CD4-positive, alpha-beta memory T cell (primary cell): ENCODE measurements at places on chromosomes 7 and 10. TPM values are rescaled to one million over a fixed set of nuclear protein-coding genes. Genes with fewer than 3 reads are reported as not detected.

DNA sequence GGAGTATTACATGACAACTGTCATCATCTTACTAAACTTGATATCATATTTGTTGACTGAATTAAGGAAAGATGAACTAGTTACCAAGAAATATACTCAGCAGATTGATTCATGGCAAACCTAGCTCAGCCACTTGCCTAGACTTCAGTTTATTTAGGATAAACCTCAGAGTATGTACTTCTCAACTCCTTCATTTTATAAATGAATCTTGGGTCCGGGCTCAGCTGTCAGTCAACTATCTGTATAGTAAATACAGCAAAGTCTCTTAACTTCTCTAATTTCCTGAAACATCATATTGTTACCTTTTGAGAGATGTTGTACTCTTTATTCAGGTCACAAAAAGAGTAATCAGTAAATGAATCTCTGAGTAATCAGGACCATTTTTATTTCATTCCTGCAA is 211.0 kb upstream of the KLF14 start:
- no peak for DNase-seq

GRCh38 chr10:12490963-12491362 is 141.6 kb downstream of the CAMK1D start:
- DNase-seq = no peak

- no peak for DNase-seq
Observed at GRCh38 chr7:80816806-80817205, 102.0 kb downstream of the SEMA3C start.

GRCh38 chr7:103934508-103934907 is 55.0 kb downstream of the RELN start:
- no peak for DNase-seq

Gene YWHAG
- polyA plus RNA-seq = 2.4 TPM

Gene WNT2
- polyA plus RNA-seq = not detected

Gene PNLIPRP1
- polyA plus RNA-seq = not detected

Gene ZNF488
- 0.20 TPM for polyA plus RNA-seq

Gene SEMA4G
- polyA plus RNA-seq = 0.26 TPM

Gene SLC18A3
- polyA plus RNA-seq = not detected

Gene CPN1
- polyA plus RNA-seq = not detected
